ENCODE measurements at places on chromosomes 2 and 18.

DNA sequence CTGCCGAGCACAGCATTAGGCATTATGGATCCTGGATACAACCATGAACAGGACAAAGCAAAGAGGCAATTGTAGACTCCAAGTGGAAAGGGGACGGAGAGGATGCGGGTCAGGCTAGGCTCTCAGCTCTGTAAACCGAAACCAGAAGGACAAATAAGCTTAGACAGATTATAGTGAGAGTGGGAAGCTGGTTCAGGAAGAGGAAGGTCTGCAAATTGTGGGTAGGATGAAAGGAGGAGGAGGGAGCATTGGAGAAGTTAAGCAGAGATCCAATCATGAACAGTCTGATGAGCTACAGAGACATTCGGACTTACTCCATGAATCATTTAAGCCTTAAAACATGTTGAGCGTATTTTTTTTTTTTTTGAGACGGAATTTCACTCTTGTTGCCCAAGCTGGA is 3.0 kb downstream of the MSH6 start:
- no peak for DNase-seq

GRCh38 chr2:143125717-143126116 is 3.5 kb upstream of the ARHGAP15 start:
- no peak for DNase-seq

DNA sequence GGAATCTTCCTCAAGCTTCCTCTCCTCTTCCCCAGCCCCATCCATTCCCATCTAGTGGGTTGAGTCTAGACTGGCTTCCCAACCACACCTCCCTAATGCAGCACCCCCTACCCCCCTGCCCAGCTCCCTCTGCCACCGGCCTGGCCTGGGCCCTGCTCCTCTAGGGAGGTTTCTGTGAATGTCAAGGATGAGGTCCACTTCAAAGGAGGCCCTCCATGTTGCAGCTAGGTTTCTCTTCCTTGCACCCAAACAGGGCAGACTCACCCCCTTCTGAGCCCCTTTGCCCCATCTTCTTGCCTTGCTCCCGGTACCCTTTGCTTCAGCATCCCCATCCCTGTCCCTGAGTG is 18.3 kb downstream of the EMX1 start:
- DNase-seq: no peak

- DNase-seq: no peak
These were observed 37.5 kb downstream of the EIF4E2 start for GRCh38 chr2:232588031-232588430.

- DNase-seq: no peak
These were observed 4.6 kb downstream of the TMEM169 start for GRCh38 chr2:216086207-216086893.

DNA sequence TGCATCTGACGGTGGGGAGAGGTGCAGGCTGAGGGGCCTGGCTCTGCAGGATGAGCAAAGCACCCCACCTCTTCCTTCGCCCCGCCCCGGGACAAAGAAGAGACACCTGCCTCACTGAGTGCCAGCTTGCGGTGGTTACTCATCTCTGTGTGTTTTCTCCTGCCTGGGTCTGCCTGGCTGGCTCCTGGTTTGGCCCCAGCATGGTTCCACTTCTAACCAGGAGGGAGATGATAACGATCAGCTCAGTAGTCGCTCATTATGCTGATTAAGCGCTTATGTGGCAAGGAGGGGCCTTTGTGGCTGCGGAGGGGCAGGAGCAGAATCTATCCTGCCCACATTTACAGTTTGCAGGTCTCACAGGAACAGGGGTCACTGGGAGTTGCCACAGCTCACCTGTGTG is 68.7 kb upstream of the EDAR start:
- DNase-seq: no peak

DNA sequence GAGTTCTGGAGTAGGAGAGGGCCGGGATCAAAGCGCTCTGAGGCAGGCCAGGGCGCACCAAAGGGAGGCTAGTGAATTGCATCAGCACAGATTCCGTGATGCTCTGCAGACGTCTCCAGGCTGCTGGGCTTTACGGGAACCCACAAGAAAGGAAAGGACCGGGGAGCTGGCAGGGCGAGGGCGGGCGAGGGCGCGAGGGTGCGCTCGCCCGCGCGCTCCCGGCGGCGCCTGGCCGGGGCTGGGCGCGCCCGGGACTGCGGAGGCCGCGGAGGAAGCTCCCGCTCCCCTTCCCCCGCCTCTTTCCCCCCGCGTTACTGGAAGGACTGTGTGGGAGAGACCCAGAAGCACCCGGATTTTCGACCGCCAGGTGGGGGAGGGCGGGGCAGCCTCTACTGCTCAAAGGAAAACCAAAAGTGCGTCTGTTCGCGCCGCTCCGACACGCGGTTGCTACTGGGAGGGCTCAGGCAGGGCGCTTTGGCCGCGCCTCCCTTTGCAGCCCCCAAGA is 2.4 kb upstream of the FOSL2 start:
- DNase-seq: peak; percentile 88

GRCh38 chr2:240968731-240969624 is 29.4 kb upstream of the SNED1 start:
- no peak for DNase-seq
